ENCODE measurements at places on chromosomes 1 and 21. TPM values are rescaled to one million over a fixed set of nuclear protein-coding genes. Genes with fewer than 3 reads are reported as not detected.

DNA sequence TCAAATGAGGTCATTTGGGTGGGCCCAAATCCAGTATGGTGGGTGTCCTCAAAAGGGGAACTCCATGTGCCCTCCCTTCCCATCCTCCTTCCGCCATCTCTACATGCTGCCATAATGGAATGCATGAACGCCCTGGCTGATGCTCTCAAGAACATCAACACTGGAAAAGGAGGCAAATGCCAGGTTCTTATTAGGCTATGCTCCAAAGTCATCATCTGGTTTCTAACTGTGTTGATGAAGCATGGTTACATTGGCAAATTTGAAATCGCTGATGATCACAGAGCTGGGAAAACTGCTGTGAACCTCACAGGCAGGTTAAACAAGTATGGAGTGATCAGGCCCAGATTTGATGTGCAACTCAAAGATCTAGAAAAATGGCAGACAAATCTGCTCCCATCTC, 16.6 kb upstream of the TRIM45 start:
- H3K4me3 ChIP-seq = no peak overlapping the region
- no peaks in the 10 kb centered on the region for H3K36me3 ChIP-seq
- no peaks in the 10 kb centered on the region for H3K27me3 ChIP-seq
- no peak overlapping the region for H3K27ac ChIP-seq
- no peak for DNase-seq

AUNIP gene
- not detected for total RNA-seq

GRCh38 chr1:101112051-101112780, 86.6 kb upstream of the DPH5 start:
- no peaks in the 10 kb centered on the region for H3K4me1 ChIP-seq
- H3K27me3 ChIP-seq = no peaks in the 10 kb centered on the region

DNA sequence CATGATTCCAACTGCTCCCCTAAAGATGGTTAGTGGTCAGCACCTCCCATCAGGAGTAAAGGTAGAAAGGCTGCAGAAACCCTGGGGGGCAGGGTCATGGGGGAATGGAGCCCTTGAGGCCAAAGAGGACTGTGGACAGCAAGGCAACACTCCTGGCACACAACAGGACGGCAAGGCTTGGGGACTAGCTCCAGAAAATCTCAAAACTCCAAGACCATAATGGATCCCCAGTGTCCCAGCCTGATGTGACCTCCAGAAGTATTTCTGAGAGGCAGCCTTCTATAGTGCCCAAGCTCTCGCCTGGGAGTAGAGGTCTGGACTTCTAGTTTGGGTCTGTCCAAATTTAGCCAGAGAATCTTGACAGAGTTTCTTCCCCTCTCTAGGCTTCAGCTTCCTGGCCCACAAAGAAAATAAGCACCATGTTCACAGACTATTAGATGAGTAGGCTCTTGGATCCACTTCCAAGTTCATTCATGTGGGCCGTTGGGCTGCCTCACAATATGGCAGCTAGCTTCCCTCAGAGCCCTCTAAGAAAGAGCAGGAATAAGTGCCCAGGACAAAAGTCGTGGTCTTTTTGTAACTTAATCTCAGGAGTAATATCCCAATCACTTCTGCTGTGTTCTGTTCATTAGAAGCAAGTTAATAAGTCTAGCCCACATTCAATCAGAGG, 6.9 kb downstream of the CD2 start:
- H3K4me1 ChIP-seq = no peaks in the 10 kb centered on the region
- no peak overlapping the region for H3K4me3 ChIP-seq
- DNase-seq = no peak
- H3K27me3 ChIP-seq = no peaks in the 10 kb centered on the region
- no peak overlapping the region for H3K27ac ChIP-seq

GRCh38 chr1:116299248-116299647, 73.8 kb upstream of the ATP1A1 start:
- H3K4me3 ChIP-seq = no peak overlapping the region
- H3K27me3 ChIP-seq = no peaks in the 10 kb centered on the region
- H3K27ac ChIP-seq = no peak overlapping the region
- no peak for DNase-seq
- H3K4me1 ChIP-seq = no peaks in the 10 kb centered on the region
- no peaks in the 10 kb centered on the region for H3K36me3 ChIP-seq

OPTC gene
- not detected for total RNA-seq

DNA sequence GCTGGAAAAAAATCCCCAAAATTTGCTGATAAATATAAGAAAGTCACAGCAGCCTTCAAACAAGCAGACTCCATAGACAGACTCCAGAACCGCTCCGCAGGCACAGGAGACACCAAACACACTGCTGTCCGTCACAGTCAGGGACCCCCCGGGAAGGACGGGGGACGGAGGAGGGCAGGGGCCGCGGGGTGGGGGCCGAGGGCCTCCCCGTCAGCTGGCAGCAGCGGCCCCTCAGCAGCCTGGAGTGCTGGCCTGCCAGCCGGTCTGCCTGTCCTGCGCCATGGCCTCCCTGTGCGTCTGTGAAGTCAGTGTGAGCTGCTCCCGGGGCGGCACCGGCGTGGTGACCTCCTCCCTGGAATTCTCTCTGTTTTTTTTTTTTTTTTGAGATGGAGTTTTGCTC, 10.1 kb upstream of the C1orf159 start:
- DNase-seq = no peak
- no peak overlapping the region for H3K27ac ChIP-seq
- no peaks in the 10 kb centered on the region for H3K27me3 ChIP-seq
- no peaks in the 10 kb centered on the region for H3K36me3 ChIP-seq
- H3K4me3 ChIP-seq = no peak overlapping the region

DNA sequence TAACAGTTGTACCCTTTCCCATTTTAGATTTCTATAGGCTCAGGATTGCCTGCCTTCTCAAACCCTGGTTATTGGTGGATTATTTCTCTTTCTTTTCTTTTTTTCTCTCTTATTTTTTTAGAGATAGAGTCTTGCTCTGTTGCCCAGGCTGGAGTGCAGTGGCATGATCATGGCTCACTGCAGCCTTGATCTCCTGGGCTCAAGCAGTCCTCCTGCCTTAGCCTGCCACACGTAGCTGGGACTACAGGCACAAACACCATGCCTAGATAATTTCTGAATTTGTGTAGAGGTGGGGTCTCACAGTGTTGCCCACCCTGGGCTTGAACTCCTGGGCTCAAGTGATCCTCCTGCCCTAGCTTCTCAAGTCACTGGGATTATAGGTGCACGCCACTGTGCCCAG, 58.8 kb downstream of the UCK2 start:
- no peak for DNase-seq
- no peak overlapping the region for H3K27ac ChIP-seq
- no peaks in the 10 kb centered on the region for H3K36me3 ChIP-seq
- H3K27me3 ChIP-seq = no peaks in the 10 kb centered on the region
- H3K4me1 ChIP-seq = no peaks in the 10 kb centered on the region

DNA sequence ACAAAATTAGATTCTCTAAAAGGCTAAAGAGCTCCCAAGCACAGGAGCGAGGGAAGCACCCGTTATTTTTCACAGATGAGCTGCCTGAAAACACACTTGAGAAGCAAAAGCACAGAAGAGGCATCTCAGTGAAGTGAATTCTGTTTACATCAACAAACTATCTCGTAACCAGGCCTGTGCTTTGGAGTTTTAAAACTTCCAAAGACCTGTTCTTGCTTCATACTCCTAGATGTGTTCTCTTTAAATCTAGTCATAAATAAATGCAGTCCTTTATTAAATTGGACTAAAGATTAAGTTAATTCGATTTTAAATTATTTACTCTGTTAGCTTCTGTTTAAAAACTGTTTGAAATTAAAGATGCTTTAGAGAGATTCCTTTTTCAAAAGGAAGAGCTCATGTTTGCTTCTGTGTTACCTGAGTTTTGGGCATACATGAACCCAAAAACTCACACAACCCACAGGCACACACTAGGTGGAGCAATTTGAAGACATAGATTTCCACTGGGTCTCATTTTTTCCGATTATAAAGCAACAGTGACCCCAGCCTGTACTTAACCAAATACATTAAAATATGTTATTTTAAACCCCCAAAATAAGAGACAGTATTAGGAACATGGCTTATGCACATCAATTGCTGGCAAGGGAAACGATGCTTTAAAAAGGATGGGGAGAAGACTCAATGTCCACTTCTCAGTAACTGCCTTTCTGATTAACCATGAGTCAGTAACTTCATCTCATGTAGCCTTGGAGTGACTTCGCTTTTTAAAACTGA, 648.2 kb downstream of the SMYD3 start:
- H3K4me1 ChIP-seq = no peaks in the 10 kb centered on the region
- H3K36me3 ChIP-seq = peaks cover 5% of the 10 kb centered on the region
- H3K27ac ChIP-seq = no peak overlapping the region

MPZ gene
- 2.4 TPM for total RNA-seq

HLX gene
- 39.3 TPM for total RNA-seq

CIART gene
- 0.64 TPM for total RNA-seq

- DNase-seq = no peak
- H3K4me3 ChIP-seq = peak overlapping the region; percentile 52
- no peaks in the 10 kb centered on the region for H3K36me3 ChIP-seq
- H3K4me1 ChIP-seq = peaks cover 14% of the 10 kb centered on the region
- peak overlapping the region; percentile 86 for H3K27ac ChIP-seq
Measured at GRCh38 chr1:172359491-172359999, 60.9 kb upstream of the C1orf105 start.

DNA sequence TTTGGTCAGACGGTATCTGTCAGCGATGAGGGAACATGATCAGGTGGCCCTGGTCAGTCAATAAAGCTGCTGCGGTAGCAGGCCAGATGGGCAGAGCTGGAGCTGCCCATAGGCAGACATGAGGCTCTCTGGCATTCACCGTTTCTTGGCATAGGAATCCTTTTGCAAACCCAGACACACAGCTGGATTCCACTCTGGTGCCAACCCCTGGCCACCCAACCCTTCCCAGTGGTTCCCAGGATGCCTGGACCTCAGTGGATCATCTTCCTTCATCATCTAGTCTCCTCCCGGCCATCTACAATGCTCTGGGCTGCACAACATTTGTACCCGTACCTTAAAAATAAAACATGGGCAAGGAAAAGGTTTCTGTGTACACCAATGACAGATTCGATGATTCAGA, 68.3 kb upstream of the ACTRT2 start:
- H3K4me1 ChIP-seq = peaks cover 4% of the 10 kb centered on the region
- H3K27me3 ChIP-seq = no peaks in the 10 kb centered on the region
- no peak for DNase-seq
- no peaks in the 10 kb centered on the region for H3K36me3 ChIP-seq

DNA sequence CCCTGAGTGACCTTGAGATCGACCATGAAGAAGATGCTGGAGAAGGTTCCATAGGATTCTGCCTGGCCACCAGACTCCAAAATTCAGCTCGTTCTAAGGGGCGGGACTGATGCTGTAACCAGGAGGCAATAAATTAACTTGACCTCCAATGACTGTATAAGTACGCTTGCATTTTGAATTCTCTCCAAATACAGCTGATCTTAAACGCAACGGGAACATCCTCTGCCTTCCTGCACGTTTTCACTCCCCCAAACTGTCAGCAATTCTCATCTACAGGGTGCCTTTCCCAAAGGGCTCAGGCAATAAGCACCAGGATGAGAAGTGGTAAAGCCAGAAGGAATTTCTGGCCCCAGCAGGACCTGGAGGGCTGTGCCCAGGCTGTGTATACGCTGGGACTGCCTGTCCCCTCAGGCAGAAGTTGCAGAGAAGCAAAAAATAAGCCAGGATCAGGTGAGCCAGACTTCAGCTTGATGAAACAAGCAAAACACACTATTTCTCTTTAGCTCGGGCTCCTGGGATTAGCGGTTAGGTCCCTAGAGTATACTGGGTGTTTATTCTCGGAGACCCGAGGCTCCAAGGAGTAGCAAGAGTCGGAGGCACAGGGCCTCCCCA, 124.8 kb downstream of the LRIG2 start:
- no peaks in the 10 kb centered on the region for H3K4me1 ChIP-seq
- no peak for DNase-seq
- no peak overlapping the region for H3K27ac ChIP-seq
- no peak overlapping the region for H3K4me3 ChIP-seq

DNA sequence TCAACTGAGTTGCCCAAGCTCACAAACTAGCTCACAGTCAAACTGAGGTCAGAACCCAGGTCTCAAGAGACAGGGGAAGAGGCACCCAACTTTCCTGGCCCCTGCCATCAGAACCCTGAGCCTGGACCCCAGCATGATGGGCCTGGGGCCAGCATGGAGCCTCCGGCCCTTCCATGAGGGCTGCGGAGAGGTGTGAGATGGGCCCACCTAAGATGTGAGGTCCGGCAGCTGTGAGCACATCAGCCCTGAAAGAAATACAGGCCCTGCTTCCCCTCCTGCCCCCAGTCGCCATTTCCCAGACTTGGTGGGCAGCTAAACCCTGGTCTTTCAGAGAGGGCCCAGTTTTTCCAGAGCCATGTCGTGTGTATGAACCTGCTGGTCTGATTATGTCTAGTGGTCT, 30.6 kb downstream of the QSOX1 start:
- peaks cover 92% of the 10 kb centered on the region for H3K36me3 ChIP-seq
- H3K4me1 ChIP-seq = no peaks in the 10 kb centered on the region
- H3K27me3 ChIP-seq = no peaks in the 10 kb centered on the region
- no peak overlapping the region for H3K4me3 ChIP-seq
- DNase-seq = no peak

Measured in ascending aorta (tissue), 2 donors.